ENCODE measurements at places on chromosomes 11 and 22. TPM values are rescaled to one million over a fixed set of nuclear protein-coding genes. Genes with fewer than 3 reads are reported as not detected.

APOBEC3C gene
- total RNA-seq, result 25.1 TPM

PRR14L gene
- total RNA-seq, result 53.1 TPM

DNA sequence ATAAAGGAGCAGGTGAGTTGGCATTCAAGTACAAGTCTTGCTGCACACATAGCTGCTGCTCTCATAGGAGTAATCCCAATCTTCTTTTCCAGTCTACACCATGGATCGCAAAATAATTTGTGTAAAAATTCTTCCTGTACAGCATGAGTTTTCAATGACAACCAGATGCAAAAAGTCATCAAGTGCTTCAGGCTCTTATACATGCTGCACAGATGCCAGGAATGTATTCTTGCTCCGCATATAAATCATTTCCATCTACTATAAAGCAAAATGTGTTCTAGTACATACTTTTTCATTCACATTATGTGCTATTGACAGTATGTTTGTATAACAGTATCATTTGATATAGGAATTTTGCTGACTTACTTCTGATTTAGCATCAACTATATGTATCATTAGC, 35.4 kb downstream of the NXPE2 start:
- no peak for DNase-seq

- DNase-seq, result no peak
Measured at GRCh38 chr11:1055109-1055703, 18.7 kb upstream of the MUC6 start.

DNA sequence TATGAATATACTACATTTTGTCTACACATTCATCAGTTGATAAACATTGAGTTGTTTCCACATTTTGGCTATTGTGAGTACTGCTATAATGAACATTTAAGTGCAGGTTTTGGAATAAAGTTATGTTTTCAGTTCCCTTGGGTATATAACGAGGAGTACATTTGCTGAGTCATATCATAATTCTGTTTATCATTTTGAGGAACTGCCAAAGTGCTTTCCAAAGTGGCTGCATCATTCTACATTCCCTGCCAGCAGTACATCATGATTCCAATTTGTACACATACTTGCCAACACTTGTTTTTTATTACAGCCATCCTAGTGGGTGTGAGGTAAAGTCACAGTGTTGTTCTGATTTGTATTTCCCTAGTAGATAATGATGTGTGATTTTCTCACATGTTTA, 1458.6 kb upstream of the TENM4 start:
- DNase-seq, result no peak

DNA sequence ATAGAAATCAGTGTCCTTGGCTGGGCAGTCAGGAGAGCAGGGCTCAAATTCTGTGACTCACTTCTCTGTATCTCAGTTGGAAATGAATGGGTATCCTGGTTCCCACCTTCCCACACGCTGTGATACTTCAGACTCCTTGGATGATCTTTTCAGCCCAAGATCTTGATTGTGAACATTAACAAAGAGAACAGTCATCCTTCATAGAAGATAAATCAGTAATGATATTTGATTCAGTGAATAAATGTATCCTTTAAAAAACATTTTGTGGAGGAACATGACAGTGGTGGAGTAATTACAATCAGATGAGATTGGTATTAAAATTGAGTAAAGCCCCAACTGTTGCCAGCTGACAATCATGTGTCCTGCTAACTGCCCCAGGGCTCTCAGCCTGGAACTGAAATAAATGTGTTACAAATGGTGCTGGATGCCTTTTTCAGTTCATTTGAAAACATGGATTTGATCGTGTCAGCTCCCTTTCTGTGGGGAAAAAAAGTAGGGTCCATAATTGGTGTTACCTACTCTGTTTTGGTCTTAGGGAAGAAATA, 72.9 kb upstream of the OR5AN1 start:
- DNase-seq, result no peak

Data from sciatic nerve (tissue), 2 donors.